ENCODE measurements at places on chromosomes 1 and 21.
A peak's percentile ranks its signal among the peaks of the same experiment; 100 is the strongest.

- DNase-seq = no peak
Observed at GRCh38 chr21:42193131-42193671, 25.7 kb upstream of the ABCG1 start.

DNA sequence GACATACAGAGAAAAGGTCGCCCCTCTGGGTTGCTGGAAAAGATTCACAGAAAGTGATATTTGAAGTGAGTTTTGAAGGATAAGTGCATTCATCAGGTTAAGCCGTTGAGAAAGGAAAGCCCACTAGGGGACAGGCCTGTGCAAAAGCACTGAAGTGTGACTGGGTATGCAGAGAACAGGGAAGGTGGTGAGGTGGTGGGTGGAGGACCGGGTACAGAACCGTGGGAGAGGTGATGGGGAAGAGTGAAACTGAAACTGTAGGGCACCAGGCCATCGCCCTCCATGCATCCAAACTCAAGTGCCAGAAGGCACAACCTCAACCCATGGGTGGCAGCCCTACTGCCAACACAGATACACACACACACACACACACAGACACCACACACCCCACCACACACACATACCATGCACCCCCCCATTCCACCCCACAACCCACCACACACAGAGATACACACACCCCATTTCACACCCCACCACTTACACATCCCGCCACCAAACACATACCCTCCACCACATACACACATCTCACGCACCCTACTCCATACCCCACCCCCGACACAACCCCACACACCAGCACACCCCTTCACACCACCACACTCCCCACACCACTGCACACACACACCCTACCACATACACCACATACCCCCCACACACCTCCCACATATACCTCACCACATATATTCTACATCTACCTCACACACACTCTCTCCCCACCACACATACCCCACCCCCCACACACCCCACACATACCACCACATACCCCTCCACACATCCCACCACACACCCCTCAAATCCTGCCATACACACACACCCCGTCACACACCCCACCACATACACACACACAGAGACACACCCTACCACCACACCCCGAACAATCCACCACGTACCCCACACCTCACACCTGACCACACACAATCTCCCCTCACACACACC lies 59.0 kb downstream of the TSEN15 start:
- DNase-seq = no peak

DNA sequence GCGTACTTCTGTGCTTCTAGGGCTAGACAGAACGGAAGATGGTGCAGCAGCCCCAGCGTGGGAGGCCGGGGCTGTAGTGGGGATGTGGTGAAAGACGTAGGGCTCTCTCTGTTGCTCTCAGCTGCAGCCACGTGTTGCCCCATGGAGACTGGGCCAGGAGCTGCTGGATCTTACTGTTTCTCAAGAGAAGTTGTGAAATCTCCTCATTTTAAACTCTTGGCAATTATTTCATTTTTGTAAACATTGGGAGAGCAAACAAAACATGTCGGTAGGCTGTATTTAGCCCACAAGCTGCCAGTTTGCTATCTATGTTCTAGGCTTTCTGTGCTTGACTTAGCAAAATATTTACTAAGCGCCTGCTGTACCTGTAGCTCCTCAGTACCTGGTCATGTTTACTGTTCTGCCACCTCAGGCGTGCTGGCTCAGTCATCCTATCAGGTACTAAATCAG lies 15.9 kb upstream of the ELOA start:
- peak; percentile 67 for DNase-seq

- DNase-seq = no peak
Observed at GRCh38 chr1:66433611-66434010, 100.3 kb upstream of the SGIP1 start.

DNA sequence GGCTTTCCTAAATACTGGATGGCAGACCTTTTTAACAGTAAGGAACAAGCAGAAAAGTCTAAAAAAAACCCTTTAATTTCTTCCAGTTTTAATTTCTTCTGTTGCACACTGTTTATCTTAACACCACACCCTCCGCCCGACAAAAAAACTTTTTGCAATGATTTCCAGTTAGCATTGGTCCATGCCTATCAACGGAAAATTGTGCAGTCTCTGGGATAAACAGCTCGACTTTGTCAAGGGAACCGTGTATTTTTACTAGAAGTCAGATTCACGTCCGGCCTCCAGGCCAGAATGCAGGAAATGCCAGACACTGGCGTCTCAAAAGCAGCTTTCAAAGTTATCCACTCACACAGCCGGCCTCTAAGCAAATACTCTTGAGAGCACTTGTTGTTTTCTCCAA lies 378 bp upstream of the NUP210L start:
- no peak for DNase-seq

- no peak for DNase-seq
Observed at GRCh38 chr1:184030433-184031091, 7.0 kb downstream of the COLGALT2 start.

- DNase-seq = no peak
Observed at GRCh38 chr1:39890273-39890672, 7.0 kb upstream of the TRIT1 start.

GRCh38 chr21:36697060-36697850 lies 1.7 kb upstream of the SIM2 start:
- DNase-seq = no peak

GRCh38 chr1:1259951-1260600 lies 13.6 kb upstream of the C1QTNF12 start:
- no peak for DNase-seq

Data from NCI-H2081 (cell line).